Right lobe of liver (tissue), 6 donors: ENCODE measurements at places on chromosomes 6 and 20.
A peak's percentile ranks its signal among the peaks of the same experiment; 100 is the strongest.

- no peaks in the 10 kb centered on the region for H3K36me3 ChIP-seq
- H3K27me3 ChIP-seq = no peaks in the 10 kb centered on the region
- peak within 1 kb of the TSS; percentile 82 for H3K27ac ChIP-seq
- peak; percentile 95 for DNase-seq
- no peaks in the 10 kb centered on the region for H3K4me1 ChIP-seq
- peak within 1 kb of the TSS; percentile 66 for H3K4me3 ChIP-seq
Measured at GRCh38 chr6:129709769-129710449, at the start of gene ARHGAP18. Gene ARHGAP18 (minus strand): TSS chr6:129710177. CDS start chr6:129710136, 41 bp downstream.

DNA sequence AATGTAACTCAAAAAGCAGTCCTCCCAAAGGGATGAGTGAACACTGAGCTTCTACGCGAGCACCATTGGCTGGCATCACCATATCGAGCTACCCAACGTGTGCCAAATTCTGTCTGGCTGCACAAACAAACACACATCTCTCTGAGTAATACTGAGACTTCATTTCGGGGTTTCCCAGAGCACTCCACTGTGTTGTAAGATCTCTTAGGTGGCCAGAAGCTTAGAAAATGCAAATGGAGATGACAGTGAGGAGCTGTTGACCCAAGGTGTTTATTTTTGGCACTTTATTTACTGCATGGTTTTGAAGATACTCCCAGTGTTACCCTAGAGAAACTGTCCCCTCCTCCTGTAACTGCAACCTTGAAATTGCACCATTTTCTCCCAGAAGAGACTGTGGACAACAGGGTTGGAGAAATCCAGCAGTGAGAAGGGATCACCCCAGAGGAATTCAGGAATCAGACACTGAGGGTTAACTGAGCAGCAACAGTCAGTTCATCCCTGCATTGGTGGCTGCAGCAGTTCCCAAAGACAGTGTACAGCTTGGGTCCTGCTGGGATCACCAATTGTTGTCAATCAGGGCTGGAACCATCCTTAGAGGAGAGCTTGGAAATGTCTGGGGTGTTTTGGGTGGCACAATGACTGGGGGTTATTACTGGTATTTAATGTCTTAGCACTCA lies 1.0 kb upstream of the RIPOR2 start:
- no peak overlapping the region for H3K4me3 ChIP-seq
- H3K36me3 ChIP-seq = no peaks in the 10 kb centered on the region
- no peak overlapping the region for H3K27ac ChIP-seq
- H3K27me3 ChIP-seq = no peaks in the 10 kb centered on the region

GRCh38 chr20:46362921-46363867 lies 43.2 kb downstream of the ELMO2 start:
- peak overlapping the region; percentile 99 for H3K27ac ChIP-seq
- peak overlapping the region; percentile 90 for H3K4me3 ChIP-seq
- H3K27me3 ChIP-seq = no peaks in the 10 kb centered on the region
- H3K36me3 ChIP-seq = no peaks in the 10 kb centered on the region
- no peaks in the 10 kb centered on the region for H3K4me1 ChIP-seq

DNA sequence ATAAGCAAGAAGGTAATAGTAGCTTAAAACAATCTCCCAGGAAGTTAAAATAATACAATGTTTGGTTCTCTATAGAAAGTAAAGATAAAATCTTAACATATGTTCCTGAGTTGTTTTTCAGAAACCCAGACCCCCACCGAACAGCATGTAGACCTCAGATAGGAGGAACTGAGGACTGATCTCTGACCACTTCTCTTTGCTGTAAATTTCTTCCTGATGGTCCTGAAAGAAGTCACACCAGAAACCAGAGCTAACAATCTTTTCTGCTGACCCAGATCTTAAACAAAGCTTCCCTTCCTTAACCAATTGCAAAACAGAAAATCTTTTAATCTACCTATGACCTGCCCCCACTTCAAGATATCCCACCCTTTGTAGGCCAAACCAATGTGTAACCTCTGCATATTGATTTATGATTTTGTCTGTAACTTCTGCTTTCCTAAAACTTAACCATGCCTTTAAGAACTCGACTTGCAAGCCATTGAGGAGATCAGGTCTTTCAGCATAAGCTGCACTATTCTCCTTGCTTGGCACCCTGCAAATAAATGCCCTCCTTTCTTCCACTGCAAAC lies 21.9 kb upstream of the BEND6 start:
- H3K27ac ChIP-seq = no peak overlapping the region
- no peak for DNase-seq
- no peak overlapping the region for H3K4me3 ChIP-seq
- H3K4me1 ChIP-seq = no peaks in the 10 kb centered on the region
- peaks cover under 1% of the 10 kb centered on the region for H3K27me3 ChIP-seq
- no peaks in the 10 kb centered on the region for H3K36me3 ChIP-seq

GRCh38 chr6:90478789-90479602 lies 107.9 kb downstream of the MAP3K7 start:
- H3K4me1 ChIP-seq = no peaks in the 10 kb centered on the region
- H3K4me3 ChIP-seq = no peak overlapping the region
- H3K27ac ChIP-seq = no peak overlapping the region

- no peak overlapping the region for H3K4me3 ChIP-seq
- DNase-seq = no peak
- H3K27me3 ChIP-seq = no peaks in the 10 kb centered on the region
- no peaks in the 10 kb centered on the region for H3K36me3 ChIP-seq
- H3K27ac ChIP-seq = no peak overlapping the region
Measured at GRCh38 chr6:149343501-149343900, 26.0 kb downstream of the TAB2 start.

DNA sequence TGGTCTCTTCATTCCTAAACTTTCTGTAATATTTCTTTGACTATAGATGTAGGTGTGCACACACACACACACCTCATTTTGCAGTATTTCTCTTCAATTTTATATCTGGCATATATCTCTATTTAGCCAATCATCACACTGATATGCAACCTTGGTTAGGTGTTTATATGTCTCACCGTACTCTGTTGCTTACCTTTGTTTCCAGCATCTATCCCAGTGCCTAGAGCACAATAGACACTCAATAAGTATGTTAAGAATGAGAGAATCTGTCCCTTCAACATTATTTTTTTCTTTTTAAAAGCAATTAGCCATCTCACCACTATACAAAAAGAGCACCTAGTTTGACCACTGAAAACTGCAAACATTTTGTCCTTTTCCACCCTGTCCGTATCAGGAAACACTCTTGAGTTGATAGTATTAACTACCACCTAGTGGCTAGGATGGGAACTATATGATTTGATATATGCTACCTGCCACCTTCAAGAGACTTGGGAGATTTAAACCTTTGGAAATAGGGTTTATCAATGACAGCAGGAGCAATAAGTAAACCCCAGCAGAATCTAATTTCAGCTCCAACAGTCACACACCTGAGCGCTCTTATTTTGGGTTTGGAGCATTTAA lies 48.7 kb upstream of the RSPO3 start:
- H3K4me1 ChIP-seq = no peaks in the 10 kb centered on the region
- H3K4me3 ChIP-seq = no peak overlapping the region
- no peaks in the 10 kb centered on the region for H3K36me3 ChIP-seq
- H3K27ac ChIP-seq = no peak overlapping the region

DNA sequence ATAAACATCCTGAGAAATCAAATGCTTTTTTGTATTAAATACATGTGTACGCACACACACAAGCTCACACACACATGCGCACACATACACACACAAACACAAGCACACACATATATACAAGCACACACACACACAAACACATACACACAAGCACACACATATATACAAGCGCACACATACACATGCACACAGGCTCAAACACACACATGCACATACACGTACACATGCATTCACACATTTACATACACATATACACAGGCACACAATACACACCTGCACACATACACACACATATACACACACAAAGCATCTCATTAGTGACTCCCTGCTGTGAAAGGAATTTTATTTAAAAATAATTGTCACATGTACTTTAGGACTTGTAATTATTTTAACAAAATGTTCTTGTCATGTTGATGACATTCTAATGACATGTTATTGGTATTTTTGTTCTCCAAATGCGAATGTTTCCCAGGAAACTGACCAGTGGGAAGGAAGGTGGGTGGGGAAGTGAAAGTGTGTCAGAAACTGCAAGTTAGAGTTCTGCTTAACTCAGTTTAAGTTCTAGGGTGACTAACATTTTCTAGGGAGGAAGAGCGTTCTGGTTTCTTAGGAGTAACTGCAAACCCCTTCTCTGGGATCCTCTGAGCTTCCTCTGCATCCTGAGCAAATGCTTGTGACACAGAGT lies 113.9 kb upstream of the ZNF217 start:
- H3K4me3 ChIP-seq = no peak overlapping the region
- H3K27me3 ChIP-seq = no peaks in the 10 kb centered on the region
- H3K4me1 ChIP-seq = peaks cover 16% of the 10 kb centered on the region
- no peaks in the 10 kb centered on the region for H3K36me3 ChIP-seq
- DNase-seq = no peak

GRCh38 chr6:85390105-85390728 lies 59.7 kb upstream of the NT5E start:
- H3K36me3 ChIP-seq = no peaks in the 10 kb centered on the region
- no peaks in the 10 kb centered on the region for H3K4me1 ChIP-seq
- peak overlapping the region; percentile 32 for H3K27ac ChIP-seq
- DNase-seq = peak; percentile 81
- H3K4me3 ChIP-seq = peak overlapping the region; percentile 12
- no peaks in the 10 kb centered on the region for H3K27me3 ChIP-seq

- no peak overlapping the region for H3K27ac ChIP-seq
- H3K4me3 ChIP-seq = no peak overlapping the region
- no peaks in the 10 kb centered on the region for H3K27me3 ChIP-seq
- no peak for DNase-seq
- peaks cover 46% of the 10 kb centered on the region for H3K36me3 ChIP-seq
- H3K4me1 ChIP-seq = no peaks in the 10 kb centered on the region
Measured at GRCh38 chr6:138787138-138787537, 8.7 kb upstream of the ECT2L start.

GRCh38 chr20:58719971-58720371 lies 27.4 kb downstream of the NPEPL1 start:
- H3K36me3 ChIP-seq = no peaks in the 10 kb centered on the region
- H3K27me3 ChIP-seq = no peaks in the 10 kb centered on the region
- H3K4me3 ChIP-seq = no peak overlapping the region
- no peak overlapping the region for H3K27ac ChIP-seq
- DNase-seq = peak; percentile 22

DNA sequence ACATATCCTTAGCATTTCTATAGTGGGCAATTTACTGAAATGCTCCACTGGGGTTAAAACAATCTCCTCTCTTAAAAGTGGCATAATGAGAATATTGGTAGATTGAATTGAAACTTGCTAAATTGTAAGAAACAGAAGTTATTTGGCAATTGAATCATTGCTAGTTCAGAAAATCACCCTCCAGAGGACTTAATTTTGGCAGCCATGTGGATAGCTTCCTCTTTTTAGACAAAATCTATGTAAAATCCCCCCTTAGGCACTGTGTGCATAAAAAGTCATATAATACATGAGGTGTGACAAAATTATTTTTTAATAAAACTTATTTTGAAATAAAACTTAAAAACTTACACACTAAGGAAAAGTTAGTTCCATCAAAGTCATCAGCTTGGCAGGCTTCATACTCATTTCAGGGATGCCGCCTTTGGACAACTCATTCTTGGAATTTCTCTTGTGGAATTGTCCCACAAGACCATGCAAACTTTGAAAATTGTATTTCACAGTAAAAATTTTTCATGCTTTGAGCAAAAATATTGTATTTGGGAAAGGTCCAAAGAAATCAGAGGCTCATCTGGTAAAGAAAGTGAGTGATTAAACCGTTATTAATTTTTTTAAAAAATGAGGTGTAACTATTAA lies 473.0 kb downstream of the BCKDHB start:
- H3K4me3 ChIP-seq = no peak overlapping the region
- no peaks in the 10 kb centered on the region for H3K4me1 ChIP-seq
- no peaks in the 10 kb centered on the region for H3K36me3 ChIP-seq
- no peaks in the 10 kb centered on the region for H3K27me3 ChIP-seq
- DNase-seq = no peak

DNA sequence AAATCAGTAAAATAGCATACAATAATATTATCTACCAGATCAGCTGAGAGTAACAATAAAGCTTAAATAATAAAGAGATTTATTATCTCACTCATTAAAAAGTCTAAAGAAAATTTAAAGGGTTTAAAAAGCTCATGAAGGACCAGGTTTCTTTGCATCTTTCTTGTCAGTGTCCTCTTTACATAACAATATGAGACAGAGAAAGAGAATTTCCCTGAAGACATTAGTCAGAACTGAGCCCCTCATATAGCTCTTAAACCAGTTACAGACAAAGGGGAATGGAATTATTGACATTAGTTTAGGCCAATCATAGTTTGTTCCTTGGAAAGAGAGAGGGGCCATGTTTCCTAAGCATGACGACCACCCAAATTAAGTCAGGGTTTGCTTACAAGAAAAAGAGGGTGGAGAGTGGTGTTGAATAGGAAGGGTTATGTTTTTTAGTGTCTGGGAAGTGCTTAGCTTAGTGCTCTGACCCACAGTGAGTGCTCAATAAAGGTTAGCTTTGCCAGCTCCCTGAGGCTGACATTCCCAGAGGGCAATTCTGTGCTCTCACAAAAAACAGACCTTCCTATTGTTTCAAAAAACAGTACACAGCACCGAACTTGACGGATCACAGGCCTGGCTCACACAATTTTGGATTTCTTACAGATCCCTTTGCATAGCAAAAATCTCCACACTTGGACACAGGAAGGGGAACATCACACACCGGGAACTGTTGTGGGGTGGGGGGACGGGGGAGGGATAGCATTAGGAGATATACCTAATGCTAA lies 3.6 kb upstream of the PLCB1 start:
- no peaks in the 10 kb centered on the region for H3K27me3 ChIP-seq
- H3K36me3 ChIP-seq = no peaks in the 10 kb centered on the region
- H3K4me1 ChIP-seq = no peaks in the 10 kb centered on the region
- no peak overlapping the region for H3K4me3 ChIP-seq

- H3K4me1 ChIP-seq = no peaks in the 10 kb centered on the region
- no peak for DNase-seq
- no peaks in the 10 kb centered on the region for H3K27me3 ChIP-seq
- no peak overlapping the region for H3K27ac ChIP-seq
Measured at GRCh38 chr20:50582591-50583234, 72.5 kb downstream of the PTPN1 start.

- H3K27ac ChIP-seq = no peak overlapping the region
- no peak for DNase-seq
- H3K4me3 ChIP-seq = no peak overlapping the region
- H3K4me1 ChIP-seq = no peaks in the 10 kb centered on the region
Measured at GRCh38 chr6:83199173-83199862, 6.2 kb downstream of the RWDD2A start.

GRCh38 chr6:166360243-166361076 lies 18.1 kb upstream of the SFT2D1 start:
- H3K27me3 ChIP-seq = no peaks in the 10 kb centered on the region
- peak overlapping the region; percentile 47 for H3K27ac ChIP-seq
- peak; percentile 75 for DNase-seq
- H3K4me1 ChIP-seq = no peaks in the 10 kb centered on the region
- H3K4me3 ChIP-seq = no peak overlapping the region

GRCh38 chr6:116511424-116512110 lies at the start of gene CALHM5:
Gene CALHM5 (plus strand): TSS chr6:116511639. CDS start chr6:116511697, 58 bp downstream.
- H3K4me3 ChIP-seq = peak within 1 kb of the TSS; percentile 11
- H3K36me3 ChIP-seq = no peaks in the 10 kb centered on the region
- no peaks in the 10 kb centered on the region for H3K4me1 ChIP-seq
- DNase-seq = no peak
- H3K27ac ChIP-seq = peak within 1 kb of the TSS; percentile 39
